ENCODE measurements at places on chromosomes 7 and 10.

DNA sequence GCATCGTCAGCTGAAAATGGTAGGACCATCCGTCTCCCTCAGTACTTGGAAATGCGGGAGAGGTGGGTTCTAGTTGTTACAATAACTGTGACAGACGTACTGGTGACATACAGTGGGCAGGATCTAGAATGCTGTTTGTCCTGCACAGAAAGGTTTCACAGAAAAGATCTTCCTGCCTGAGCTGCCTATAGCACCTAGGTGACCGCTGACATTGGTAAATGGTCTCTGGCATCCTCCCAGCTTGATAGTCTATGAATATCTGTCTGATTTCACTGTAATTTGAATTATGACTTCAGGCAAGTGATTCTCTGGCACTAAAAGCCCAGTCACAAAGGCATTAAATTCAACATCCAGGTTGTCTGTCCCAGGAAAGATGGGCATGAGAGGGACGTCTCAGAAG, 38.2 kb upstream of the CCDC3 start:
- no peak for DNase-seq

DNA sequence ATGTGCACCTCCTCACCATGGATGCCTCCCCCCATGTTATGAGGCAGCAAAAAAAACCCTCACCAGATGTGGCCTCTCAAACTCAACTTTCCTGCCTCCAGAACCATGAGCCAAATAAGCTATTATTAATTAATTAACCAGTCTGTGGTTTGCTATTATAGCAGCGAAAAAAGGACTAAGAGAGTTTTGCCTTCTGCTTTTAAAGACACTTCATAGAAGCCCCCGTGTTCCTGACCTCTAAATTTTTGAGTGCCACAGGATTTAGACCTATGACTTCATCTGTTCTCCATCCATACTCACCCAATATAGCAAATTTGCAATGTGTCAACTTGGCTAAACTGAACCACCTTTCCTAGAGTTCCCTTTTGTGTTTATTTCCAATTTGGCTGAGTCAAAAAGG, 9.2 kb upstream of the SEMA3E start:
- DNase-seq: no peak

DNA sequence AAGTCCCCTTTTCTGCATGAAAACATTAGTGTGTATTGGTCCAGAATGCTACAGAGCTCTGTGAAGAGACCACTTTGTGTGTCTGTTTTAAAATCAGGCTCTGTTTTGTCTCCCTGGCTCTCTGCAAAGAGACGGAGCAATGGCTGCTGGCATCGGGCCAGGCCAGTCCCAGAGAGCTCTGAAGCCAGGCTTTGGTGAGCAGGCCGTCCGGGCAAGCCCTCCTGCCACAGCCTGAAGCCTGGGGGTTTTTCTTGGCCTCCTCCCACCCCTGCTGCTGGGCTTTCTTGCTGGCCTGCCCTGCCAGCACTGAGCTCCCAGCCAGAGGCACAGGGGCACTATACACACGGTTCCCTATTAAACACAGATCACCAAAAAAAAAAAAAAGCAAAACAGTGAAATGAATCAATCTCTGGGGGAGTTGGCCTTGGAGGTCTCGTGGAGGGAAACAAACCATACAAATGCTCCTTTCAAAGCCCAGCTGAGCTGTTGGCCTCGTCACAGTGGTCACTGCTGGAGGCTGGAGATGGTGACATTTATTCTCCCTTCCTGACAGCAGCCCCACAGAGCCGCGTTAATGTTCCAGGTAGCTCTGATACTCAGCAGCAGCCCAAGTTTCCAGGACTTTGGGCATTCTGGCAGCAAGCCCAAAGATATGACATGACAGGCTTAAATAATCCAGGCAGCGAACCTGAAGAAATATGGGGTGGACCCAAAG, 237.2 kb downstream of the TCF7L2 start:
- peak; percentile 10 for DNase-seq

GRCh38 chr10:103696411-103697145, 158.8 kb downstream of the SH3PXD2A start:
- DNase-seq: peak; percentile 94

GRCh38 chr7:159238541-159238940, 93.9 kb upstream of the VIPR2 start:
- DNase-seq: no peak

DNA sequence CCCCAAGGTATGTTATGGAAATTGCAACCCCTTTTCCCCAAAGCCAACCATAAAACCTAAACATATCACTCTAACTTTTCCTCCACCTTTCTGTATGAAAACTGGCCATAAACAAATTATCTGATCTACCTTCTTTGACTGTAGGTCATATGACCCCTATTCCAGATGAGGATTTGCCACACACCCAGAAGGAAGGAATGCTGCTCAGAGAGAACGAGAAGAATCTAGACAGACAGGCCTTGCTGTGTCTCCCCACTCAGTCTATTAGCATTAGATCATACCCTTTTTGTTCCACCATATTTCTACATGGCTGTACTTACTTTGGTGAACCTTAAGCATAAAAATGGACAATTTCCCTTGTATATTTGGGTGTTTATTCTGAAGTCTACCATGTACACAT, 113.0 kb upstream of the PHYHIPL start:
- no peak for DNase-seq

DNA sequence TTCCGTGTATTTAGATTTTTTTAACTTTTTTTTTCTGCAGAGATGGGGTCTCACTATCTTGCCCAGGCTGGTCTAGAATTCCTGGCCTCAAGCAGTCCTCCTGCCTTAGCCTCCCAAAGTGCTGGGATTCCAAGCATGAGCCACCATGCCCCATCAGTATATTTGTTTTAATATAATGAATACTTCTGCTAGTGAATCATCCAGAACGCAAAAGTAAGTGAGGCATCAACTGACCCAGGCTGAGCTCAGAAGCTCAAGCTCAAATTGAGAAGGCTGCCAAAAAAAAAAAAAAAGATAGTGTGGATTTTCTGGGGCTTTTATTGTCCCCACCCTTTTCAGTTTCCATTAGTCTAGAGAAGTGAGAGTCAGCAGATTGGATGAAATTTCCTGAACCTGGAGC, 39.0 kb upstream of the TECTB start:
- DNase-seq: no peak

GRCh38 chr10:93039721-93040120, 20.9 kb upstream of the CYP26C1 start:
- peak; percentile 6 for DNase-seq

GRCh38 chr7:130943336-130943901, 209.4 kb upstream of the KLF14 start:
- peak; percentile 92 for DNase-seq

GRCh38 chr10:36739884-36740445, 385.4 kb upstream of the ANKRD30A start:
- DNase-seq: no peak

DNA sequence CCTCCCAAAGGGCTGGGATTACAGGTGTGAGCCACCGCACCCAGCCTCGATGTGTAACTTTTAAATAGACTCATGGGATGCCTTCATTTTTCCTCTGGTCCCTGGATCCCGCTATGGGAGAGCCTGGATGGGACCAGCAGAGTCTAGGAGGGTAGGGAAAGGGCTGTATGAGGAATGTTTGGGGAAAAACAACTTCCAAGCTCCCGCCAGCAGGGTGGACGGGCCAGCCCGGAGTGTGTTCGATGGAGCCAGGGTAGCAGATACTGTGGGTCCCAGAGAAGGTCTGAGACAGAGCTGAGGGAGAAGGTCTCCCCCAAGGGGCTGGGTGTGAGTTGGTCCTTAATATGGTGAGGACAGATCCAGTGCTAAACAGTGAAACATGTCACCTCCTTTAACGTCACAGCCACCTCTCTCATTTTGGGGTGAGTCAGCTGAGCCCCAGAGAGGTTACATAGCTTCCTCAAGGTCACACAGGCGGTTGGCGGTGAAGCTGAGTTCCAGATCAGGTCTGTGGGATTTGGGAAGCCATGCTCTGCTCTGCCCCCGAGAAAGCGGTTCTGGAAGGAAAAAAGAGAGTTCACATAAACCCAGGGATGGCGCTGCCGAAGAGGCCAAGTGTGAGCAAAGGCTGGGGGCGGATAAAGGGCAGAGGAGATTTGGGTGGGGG, 66.4 kb downstream of the MYL10 start:
- no peak for DNase-seq

All from astrocyte (in vitro differentiated cells and primary cell).